ENCODE measurements at places on chromosomes 5 and 9.
A peak's percentile ranks its signal among the peaks of the same experiment; 100 is the strongest.

GRCh38 chr5:14801792-14802191 is 69.8 kb downstream of the ANKH start:
- no peak for DNase-seq

DNA sequence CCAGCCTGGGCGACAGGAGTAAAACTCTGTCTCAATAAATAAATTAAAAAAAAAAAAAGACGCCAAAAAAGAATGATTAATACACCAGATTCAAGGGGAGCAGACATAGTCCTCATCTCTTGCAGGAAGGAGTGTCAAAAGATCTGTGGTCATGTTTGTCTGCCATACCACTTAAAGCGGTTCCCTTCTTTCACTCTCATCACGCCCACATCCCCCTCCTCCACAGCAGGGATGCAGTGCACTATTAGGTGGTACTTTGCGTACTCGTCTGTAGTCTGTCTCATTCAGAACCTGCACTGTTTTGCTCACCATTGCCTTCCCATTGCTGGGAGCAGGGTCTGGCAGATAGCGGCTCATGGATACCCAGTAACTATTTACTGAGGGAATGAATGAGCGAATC is 11.2 kb downstream of the CDHR2 start:
- DNase-seq = no peak

DNA sequence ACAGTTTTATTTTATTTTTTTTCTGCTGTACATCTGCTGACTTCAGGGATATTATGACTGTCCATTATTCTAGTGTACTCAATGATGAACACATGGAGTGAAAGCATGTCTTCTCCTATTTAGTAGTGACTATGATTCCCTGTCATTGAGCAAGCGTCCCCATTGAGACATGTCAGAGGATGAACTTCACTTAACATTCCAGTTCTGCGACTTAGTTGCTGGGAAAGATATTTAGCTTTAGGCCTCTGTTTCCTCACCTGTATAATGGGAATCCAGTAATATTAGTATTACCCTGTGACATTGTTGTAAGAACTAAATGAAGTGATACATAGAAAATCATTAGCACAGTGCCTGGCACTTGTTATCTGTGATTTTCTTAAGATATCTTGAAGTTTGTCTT is 144.8 kb upstream of the DHFR start:
- no peak for DNase-seq

DNA sequence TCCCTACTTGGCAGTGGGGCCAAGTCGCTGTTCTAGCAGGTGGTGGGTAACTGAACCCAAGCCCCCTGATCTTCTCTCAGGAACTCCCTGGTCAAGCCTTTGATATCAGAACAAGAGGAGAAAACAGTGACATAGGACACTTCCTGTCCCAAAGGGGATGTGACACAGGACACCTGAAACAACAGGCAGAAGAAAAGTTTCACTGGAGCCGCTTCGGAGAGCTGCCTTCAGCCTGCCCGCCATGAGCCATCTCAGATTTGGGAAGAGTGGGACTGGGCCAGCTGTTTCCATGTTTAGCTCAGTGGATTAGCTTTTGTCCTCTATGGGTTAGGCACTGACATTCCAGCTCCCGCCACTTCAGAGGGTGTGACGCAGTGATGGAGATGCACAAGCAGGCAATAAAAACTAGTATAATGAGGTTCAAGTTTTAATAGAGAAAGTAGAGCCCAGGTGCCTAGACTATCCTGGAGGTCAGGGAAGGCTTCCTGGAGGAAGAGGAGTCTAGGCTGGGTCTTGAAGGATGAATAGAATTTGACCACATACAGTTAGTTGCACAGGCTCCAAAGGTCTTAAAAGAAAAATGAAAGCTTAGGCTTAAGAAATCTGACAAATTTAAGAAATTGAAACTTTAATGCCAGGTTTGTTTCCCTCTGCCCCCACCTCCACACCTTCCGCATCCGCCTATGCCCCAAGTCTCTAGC is 104.1 kb upstream of the SPRY4 start:
- DNase-seq = no peak

DNA sequence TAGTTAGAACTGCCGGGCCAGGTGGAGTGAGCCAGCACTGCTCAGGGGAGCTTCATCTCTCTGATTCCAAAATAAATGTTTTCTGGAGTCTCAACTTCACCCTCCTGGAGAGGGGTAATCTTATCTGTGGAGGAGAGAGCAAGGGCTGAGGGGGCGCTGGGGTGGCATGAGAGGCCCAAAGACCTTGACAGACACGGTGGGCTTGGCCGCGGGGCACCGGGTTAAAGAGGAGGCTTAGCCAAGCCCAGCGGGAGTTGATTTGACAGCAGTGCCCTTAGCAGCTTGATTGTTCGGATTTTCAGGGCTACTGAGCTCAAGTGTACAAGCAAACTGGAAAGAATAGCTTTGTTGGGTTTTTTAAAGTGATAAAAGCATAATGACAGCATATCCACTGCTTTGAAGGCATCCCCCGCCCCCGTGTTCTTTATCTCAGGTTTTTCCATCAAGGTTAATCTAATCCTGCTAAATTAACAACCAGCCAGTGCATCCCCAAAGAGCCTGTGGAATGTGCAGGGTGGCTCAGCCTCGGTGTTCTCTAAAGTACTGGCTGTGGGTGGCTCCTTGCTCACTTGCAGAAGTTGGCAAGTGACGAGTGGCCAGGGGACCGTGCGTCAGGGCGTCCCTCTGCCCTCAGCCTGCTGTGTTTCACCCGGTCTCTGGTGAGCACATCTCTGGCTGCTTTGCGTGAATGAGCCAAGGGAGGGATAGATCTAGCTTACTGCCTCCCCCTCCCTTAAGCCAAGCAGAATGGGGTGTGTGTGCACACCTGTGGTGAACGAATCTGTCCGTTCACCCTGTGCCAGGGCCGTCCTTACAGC is 5.5 kb downstream of the QRFP start:
- DNase-seq = no peak

GRCh38 chr5:1850324-1851154 is 32.2 kb downstream of the IRX4 start:
- DNase-seq = no peak

- DNase-seq = no peak
Measured at GRCh38 chr5:115983519-115983918, 21.2 kb downstream of the LVRN start.

- no peak for DNase-seq
Measured at GRCh38 chr9:136251264-136252115, 5.9 kb upstream of the QSOX2 start.

- no peak for DNase-seq
Measured at GRCh38 chr9:90261698-90262097, 380.9 kb downstream of the DIRAS2 start.

DNA sequence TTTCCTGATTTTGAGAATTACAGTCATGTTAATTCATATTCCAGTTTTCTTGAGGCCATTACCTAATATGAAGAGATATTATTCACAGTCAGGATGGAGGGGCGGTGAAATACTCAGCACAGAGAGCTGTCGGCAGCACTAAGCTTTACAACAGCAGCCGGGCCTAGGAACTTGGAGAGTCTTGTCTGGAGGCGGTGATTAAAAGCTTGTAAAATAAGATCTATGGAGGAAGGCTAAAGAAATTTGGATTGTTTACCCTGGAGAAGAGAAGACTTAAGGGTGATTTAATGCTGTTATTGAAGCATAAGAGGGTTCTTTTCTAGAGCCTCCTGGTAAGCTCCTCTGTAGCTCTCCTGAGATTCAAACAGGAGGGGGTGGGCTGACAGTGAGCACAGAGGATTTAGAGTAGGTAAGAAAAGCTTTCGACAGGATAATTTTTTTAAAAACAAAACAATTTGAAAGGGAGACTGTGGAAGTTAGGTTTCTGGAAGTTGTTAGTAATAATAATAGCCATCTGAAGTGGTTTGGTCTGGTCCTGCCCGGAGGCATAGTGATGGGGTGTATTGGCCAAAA is 406.3 kb upstream of the ADAMTSL1 start:
- no peak for DNase-seq

- no peak for DNase-seq
Measured at GRCh38 chr9:97924386-97924785, 2.1 kb upstream of the TRMO start.

- DNase-seq = no peak
Measured at GRCh38 chr5:136981936-136982335, 517.2 kb downstream of the SPOCK1 start.

- no peak for DNase-seq
Measured at GRCh38 chr5:53080271-53080670, 29.3 kb downstream of the MOCS2 start.

DNA sequence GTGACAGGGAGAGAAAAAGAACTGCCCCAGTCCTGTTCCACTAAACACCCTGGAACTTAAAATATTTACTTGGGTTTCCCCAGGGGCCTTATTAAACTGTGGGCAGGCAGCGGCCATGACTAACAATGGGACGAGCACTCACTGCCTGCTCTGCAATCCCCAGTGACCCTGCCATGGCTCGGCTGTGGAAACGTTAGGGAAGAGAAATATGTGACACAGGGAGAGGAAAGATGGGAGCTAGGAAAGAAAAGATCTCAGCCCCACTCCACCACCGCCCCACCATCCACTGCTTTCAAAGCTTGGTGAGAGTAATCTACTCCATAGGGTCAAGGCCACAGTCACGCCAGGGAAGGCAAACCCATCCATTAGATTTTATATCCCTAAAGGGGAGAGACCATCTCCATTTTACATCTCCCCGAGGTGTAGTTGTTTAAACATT is 117.6 kb downstream of the EFNA5 start:
- DNase-seq = no peak

GRCh38 chr9:18385696-18386490 is 88.1 kb upstream of the ADAMTSL1 start:
- DNase-seq = no peak

DNA sequence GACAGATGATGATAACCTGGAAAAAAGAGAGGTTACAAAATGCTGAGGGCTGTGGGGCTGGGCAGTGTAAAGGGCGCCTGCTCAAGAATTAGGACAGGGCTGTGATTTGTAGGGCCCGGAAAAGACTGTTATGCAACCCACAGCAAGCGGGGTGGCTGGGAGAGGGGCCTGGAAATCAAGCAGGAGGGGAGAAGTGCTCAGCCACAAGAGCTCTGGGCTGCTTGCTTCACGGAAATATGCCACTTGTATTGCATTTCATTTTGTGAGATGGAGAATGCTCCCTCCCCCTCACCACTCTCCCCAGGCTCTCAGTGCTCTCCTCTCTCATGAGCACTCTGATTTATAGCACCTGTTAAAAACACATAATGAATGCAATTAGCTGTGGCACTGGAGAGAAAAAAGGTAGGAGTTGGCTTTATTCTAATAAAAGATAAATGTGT is 8.4 kb upstream of the HAND1 start:
- DNase-seq = no peak

DNA sequence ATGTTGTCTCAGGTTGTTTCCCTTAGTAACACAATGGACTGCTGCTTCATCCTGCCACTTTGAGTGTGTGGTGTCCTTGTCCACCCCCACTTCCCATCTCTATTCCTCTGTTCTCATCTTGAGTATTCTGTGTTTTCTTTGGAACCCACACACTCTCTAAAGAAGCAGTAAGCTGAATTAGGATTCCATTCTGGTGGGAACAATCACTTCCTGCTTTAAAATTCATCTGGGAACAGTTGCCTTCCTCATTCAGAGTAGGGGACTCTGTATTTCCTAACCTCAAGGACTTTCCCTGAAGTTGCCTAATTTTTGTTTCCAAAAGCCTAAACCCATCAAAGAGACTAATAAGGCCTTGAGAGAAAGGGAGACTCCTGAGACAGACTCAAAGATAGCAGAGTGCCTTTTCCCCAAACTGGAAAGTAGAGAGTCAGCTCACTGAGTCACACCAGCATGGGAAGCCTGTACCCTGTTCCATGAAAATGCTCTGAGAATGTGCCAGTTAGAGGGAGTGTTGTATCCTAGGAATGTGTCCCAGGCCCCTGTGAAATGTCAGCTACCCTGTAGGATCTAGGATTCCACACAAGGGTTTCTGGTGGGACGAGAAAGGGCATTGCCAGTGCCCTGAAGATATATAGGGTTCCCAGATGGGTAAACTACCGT is 63.6 kb downstream of the CCDC192 start:
- no peak for DNase-seq

DNA sequence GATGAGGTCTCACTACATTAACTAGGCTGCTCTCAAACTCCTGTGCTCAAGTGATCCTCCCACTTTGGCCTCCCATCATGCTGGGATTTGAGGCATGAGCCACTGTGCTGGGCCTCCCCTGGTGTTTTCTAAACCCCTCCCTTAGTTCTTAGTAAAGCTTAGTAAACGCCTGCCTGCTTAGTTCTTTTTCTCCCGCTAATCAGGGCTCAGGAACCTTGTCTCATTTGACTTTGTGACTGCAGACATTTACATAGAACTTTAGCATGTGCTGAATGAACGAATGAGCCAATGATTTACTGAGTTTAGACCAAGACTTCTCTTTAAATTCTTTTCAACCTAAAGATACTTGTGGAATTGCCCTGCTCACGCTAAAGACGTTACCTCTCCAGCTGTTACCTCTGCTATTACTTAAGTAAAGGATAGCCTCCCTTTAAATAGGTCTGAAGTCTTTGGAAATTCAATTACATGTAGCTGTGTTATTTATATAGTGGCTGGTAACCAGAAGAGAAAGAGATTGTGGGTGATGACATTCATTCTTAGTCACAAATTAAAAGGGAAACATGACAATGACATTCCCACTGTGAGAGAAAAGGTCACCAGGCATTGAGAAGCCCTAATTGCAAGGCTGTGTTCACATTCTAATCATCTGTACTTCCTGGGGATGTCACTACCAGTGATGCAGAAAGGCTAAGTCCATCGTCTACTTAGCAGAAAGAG is 18.6 kb upstream of the SUSD1 start:
- no peak for DNase-seq

GRCh38 chr9:83706676-83707517 is 861 bp downstream of the UBQLN1 start:
- peak; percentile 50 for DNase-seq

DNA sequence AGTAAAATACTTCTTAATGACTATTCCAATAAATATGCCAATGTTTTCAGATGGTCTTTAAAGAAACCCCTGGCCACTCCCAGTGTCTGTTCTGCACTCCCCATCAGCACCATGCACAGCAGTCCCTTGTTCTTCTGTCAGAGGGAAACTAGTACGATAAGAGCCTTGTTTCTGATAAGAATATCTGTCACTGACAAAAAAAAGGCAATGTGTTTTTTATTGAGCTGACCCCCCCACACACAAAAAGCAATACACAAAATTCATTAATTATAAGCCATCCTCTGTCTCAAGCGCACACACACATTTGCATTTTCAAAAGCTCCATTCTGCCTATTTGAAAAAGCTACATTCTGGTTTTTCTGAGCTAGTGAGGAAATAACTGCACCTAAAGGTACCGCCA is 119.1 kb downstream of the ENC1 start:
- DNase-seq = no peak

- no peak for DNase-seq
Measured at GRCh38 chr9:114771889-114772288, 34.0 kb downstream of the TNFSF15 start.

- no peak for DNase-seq
Measured at GRCh38 chr9:137168573-137168903, 1.3 kb downstream of the LRRC26 start.

DNA sequence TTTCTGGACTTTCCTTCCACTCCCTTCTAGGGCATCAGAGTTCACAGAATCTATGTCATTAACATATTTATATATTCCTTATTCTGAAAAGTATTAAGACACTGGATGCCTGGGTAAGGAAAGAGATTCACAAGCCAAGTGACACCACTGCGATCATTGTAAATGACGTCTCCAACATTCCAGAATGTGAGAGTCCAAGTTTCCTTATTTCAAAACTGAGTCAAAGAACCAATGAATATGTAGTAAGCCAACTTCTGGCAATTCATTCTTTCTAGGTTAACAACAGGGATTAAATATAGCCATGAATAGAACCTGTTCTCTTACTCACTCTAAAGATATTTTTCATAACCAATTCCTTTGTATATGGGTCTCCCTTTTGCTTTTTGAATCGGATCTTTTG is 18.1 kb downstream of the RAI14 start:
- DNase-seq = no peak

- no peak for DNase-seq
Measured at GRCh38 chr9:92003308-92004044, 53.4 kb upstream of the ROR2 start.
